Right lobe of liver (tissue), 6 donors: ENCODE measurements at places on chromosomes 2 and 18. TPM values are rescaled to one million over a fixed set of nuclear protein-coding genes. Genes with fewer than 3 reads are reported as not detected.

Gene MYL12A
- 291 TPM for total RNA-seq

DNA sequence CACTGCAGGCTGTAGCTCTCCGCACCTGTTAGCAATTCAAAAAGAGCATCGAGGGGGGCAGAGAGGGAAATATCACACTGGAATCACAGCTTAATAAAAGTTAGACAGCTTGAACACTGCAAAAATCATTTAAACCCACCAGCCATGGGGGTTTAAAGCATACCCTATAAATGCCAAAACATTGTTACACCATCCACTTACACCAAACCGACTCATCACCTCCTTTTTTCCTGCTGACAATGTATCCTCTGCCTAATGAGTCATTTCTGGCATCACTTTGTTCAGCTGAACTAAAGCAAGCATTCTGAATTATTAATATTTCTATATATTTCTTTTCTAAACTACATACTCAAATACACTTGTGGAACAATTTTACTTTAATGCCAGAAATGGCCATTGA lies 21.6 kb downstream of the MC4R start:
- no peak for DNase-seq

DNA sequence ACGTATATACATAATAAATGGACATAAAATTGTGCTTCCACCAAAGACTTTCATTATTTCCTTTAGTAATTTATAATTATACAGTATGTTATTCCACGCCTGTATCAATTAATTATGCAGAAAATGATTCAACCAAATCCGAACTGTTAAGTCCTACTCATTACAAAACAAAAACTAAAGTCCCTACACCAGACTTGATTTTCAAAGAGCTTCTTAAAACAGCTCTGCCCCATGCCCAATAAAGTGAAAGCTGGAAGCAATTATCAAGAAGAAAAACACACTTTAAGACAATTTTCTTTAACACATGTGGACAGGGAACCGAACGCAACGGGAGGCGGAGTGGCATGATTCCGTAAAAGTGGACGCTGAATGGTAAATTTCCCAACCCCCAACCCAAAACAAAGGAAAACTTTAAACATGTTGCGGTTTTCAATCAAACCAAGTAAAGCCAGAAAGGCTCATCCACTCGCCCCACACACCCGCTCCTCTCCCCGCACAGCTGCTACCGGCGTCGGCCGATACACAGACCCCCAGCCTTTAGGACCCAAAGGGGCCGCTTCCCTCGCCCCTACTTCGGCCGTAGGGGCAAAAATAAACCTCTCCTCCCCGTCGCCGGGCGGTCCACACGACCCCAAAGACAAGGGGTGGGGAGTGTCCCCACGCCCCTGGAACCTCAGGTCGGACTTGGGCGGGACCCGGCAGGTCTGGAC lies 705 bp downstream of the YES1 start:
- DNase-seq: no peak

Gene LONRF2
- total RNA-seq: 2.5 TPM

DNA sequence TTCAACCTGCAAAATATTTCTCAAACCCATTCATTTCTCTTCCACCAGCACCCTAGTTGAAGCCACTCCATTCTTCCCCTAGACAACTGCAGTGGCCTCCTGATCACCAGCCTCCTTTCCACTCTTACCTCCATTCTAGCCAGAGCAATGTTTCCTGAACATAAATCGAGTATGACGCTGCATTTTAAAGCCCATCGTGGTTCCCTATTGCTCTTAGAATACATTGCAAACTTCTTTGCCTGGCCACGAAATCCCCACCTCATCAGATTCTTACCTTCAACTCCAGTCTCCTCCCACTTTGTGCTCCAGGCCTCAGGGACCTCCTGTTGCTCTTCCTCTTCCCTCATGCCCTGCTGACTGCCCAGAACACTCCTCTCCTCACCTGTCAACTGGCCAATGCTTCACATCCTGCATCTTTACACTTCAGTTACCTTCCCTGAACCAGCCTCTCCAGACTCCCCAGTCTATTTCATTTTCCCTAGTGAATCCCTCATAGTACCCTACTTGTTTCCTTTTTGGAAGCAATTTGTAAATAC lies 176.5 kb upstream of the CTAGE1 start:
- DNase-seq: no peak

GRCh38 chr2:38066421-38067115 lies 9.4 kb downstream of the CYP1B1 start:
- no peak for DNase-seq

- DNase-seq: no peak
Measured at GRCh38 chr2:203685081-203685621, 21.3 kb upstream of the CD28 start.

Gene UGT1A5
- 4.7 TPM for total RNA-seq

DNA sequence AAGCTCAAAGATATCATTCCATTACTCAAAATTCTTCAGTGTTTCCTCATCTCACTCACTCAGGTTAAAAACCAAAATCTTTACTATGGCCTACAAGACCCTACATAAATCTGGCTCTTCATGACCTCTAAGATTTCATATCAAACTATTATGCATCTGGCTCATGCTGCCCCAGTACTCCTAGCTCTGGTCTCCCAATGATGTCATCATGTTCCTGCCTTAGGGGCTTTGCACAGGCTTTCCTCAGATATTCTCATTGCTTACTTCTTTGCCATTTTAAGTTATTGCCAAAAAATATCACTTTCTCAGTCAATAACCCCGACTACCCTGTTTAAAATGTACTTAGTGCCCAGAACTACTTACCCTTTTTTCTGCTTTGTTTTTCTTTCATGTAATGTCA lies 33.0 kb upstream of the SPOPL start:
- no peak for DNase-seq

- DNase-seq: no peak
Measured at GRCh38 chr2:188456114-188456909, 164.6 kb downstream of the GULP1 start.

DNA sequence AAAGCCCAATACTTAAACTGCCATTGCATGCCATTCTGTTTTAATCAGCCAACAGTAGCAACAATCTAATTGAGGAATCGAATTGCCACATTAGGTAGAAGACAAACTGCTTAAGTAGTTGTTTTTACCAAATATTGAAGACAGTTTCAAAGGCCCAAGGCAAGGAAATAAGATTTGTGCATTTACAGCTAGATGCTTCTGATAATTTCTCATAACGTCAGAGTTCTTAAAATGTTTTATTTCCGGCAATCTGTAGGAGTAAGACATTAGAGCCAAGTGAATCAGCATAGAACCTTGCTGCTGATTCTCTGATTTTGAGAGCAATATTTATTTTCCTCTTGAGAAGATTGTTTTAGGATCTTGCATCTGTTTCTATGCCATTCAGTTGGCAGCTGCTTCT lies 174.3 kb downstream of the RBM43 start:
- DNase-seq: no peak

Gene TMEFF2
- total RNA-seq: not detected

GRCh38 chr2:21376864-21377263 lies 253.1 kb downstream of the TDRD15 start:
- DNase-seq: no peak

- no peak for DNase-seq
Measured at GRCh38 chr2:229230256-229230655, 40.8 kb downstream of the PID1 start.

DNA sequence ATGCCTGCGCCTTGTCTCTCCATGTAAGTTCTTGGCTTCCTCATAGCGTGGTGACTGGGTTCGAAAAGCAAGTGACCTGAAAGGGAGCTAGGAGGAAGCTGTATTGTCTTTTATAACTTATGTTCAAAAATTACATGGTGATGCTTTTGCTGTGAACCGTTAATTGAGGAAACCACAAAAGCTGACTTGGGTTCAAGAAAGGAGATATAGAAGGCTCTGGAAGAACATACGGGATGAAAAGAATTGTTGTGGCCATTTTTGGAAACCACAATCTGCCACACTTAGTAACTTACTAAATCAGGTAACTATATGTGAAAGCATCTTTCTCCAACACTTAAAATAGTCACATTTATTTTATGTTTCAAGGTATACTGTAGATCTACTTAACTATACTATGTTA lies 177.0 kb upstream of the RBMS1 start:
- DNase-seq: no peak

DNA sequence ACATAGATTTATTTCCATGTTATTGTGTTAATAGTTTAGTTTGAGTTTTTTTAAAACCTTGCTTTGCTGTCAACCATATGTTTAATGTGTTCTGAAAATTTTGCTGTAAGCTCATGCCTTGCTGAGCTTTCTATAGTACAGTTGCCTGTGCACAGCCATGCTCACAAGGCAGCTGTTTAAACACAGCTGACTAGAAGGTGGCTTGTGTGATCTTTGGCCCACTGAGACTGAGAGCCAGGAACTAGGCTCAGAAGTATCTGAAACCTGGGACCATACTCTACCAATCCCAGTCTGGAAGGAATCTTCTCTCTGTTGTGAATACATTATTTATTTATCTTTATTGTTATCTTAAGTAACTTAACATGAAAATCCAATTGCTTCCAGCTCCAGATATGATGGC lies 350.5 kb downstream of the KIAA1328 start:
- DNase-seq: no peak

GRCh38 chr2:31888550-31888949 lies 122.3 kb downstream of the MEMO1 start:
- no peak for DNase-seq

DNA sequence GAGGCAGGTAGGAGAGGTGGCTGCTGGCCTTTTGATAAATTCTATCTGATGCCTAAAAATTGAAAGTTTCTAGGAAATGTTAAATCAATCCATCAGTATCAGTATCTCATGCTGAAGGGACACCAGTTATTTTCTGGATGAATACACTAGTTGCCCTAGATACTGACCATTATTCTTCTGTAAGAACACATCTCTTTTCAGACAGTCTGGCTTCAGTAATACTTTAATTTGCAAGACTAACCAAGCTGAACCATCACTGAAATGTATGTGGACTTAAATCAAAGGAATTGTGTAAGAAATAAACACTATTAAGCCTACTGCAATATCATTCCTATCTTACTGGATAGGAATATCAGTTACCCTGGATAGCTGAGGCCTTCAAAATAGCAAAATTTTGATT lies 1546.3 kb downstream of the LRP1B start:
- no peak for DNase-seq

- DNase-seq: no peak
Measured at GRCh38 chr2:178732913-178733312, 74.3 kb downstream of the TTN start.

DNA sequence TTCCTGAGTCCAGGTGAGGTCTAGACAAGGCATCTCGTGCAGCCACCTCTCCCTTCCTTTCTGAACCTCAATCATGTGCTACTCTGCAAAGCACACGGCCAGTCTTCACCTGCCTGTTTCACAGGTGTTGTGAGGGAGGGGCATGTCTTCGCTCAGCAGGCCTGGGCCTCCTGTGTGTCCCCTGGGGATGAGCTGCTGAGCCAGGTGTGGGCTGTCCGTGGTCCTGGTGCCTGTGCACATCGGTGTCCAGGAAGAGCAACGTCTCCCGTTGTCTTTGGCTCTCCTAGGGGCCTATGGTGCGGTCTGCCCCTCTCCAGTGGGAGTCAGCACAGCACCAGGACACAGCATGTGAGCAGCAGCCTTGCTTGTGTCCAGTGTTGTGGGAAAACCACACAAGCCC lies 16.7 kb downstream of the ARHGEF4 start:
- DNase-seq: no peak
